ENCODE measurements at places on chromosomes 6 and 20.
A peak's percentile ranks its signal among the peaks of the same experiment; 100 is the strongest.

DNA sequence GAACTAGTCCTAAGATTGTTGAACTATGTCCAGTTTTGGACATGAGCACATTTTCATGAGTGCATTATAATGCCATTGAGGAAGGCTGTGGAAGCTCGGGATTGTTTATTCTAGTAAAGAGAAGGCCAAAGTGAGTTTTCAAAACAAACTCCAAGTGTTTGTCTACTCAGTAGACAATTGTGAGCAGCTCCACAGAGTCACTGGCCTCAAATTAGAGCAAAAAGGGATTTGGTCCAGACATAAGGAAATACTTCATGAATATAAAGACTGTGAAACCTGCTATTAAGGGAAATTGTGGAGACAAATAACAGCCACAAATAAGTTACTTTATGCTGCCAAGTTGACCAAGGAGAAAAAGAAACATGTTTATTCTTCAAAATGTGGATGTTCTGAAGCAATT lies 42.6 kb upstream of the PREP start:
- DNase-seq = no peak

GRCh38 chr6:122791310-122791679 lies 2.2 kb downstream of the SMPDL3A start:
- peak; percentile 20 for DNase-seq

DNA sequence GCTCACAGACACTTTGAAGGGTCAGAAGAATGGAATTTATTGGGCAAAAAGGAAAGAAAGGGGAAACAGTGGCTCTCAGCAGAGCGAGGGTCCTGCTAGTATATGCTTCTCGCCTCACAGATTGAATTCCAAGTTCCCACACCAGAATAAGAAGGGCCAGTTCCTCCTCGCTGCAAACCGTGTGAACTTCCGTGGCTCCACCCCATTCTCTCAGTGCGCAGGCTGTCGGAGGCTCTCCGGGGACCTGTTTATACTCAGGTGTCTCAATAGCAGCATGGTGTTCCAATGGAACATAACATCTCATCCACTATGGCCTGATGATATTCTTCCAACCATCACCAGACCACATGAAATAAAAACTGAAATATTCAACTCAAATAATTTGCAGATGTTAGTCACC lies 4.6 kb downstream of the SAMD3 start:
- DNase-seq = no peak

DNA sequence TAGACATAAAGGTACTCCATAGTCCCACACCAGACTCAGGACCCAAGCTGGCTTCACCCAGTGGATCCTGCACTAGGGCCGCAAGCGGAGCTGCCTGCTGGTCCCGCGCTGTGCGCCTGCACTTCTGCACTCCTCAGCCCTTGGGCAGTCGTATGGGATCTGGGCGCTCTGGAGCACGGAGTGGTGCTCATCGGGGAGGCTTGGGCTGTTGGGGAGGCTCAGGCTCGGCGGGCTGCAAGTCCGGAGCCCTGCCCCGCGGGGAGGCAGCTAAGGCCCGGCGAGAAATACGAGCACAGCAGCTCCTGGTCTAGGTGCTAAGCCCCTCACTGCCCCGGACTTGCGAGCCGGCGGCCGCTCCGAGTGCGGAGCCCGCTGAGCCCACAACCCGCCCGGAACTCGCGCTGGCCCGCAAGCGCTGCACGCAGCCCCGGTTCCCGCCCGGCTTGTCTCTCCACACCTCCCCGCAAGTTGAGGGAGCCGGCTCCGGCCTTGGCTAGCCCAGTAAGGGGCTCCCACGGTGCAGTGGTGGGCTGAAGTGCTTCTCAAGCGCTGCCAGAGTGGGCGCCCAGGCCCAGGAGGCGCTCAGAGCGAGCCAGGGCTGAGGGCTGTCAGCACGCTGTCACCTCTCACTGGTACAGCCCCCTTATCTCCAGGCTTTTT lies 33.4 kb upstream of the GCNT2 start:
- no peak for DNase-seq

DNA sequence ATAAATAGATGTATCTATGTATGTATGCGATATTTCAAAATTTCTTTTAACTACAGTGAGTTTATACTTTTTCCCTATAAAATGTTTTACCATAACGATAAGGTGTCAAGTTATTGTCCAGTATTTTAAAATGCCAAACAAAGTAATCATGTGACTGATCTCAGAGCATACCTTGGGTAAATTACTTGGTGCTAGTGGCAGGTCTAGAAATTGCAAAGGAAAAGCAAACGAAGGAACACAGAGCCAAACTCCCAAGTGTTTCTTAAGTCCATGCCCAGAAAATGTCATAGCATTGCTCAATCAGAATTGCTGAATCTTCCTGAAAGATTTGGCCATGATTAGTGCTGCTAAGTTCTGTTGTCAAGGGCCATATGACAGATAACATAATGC lies 77.5 kb downstream of the CAP2 start:
- peak; percentile 43 for DNase-seq

GRCh38 chr20:61086031-61086430 lies 166.0 kb upstream of the CDH4 start:
- DNase-seq = no peak

DNA sequence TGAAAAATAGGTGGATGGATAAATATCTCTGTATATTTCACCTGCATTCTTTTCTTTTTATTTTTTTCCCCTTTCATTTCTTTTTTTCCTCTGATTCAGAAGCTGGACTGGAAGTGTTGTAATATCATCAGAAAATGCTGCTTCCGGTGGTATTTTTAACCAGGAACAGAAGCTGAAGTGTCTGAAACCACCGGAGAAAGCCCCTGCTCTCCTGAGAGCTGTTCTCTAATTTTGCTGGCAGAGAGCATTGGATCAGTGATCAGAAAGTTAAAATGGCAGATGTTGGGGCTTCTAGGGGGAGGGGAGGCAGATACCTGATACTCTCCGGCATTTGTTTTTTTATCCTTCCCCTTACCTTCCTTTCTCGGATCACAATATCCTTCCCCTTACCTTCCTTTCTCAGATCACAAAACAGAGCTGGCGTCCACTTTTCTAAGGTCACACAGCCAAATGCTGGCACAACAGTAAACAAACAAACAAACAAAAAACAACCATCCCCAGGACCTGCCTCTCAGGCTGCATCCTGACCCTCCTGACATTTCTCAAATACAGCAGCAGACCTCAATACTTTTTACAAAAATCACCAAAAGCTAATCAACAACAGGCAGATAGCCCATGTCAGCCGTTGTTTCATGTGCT lies 143.2 kb upstream of the ZNF217 start:
- peak; percentile 76 for DNase-seq

DNA sequence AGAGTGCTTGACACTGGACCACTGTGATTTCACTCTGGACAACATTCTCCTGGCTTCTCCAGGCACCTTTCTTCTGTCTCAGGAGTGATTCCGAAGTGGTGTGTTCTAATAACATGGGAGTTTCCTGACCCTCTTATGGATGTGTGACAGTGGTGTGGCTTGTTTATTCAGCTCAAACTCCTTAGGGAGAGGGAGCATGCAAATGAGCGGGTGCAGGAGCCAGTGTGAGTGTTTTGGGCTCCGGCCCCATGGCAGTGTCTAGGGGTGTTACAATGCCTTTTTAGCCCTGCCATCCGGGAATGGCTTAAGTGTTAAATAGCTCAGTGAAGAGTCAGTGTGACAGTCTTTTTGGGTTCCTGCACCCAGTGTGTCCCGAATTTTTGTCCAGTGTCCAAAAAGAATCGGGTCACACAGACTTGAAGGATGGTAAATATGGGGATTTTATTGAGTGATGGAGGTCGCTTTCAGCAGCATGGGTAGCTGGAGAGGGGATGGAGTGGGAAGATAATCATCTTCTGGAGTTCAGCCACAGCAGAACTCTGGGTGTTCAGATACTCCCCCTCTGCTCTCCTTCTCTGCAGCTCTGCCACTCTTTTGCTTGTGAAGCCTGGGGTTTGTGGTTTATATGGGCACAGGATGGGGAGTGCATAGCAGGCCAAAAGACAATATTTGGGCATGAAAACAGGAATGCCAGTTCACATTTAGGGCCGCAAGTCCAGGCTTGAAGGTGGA lies 928.9 kb upstream of the CITED2 start:
- DNase-seq = no peak

DNA sequence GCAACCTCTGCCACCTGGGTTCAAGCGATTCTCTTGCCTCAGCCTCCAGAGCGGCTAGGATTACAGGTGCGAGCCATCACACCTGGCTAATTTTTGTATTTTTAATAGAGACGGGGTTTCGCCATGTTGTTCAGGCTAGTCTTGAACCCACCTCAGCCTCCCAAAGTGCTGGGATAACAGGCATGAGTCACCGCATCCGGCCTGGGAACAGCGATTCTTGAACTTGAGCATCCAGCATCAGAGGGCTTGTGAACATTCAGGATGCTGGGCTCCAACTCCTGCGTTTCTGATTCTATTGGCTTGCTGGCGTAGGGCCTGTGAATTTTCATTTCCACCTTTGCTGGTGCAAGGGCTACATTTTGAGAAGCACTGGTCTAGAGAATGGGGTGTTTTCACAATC lies 24.5 kb upstream of the PIM1 start:
- no peak for DNase-seq

DNA sequence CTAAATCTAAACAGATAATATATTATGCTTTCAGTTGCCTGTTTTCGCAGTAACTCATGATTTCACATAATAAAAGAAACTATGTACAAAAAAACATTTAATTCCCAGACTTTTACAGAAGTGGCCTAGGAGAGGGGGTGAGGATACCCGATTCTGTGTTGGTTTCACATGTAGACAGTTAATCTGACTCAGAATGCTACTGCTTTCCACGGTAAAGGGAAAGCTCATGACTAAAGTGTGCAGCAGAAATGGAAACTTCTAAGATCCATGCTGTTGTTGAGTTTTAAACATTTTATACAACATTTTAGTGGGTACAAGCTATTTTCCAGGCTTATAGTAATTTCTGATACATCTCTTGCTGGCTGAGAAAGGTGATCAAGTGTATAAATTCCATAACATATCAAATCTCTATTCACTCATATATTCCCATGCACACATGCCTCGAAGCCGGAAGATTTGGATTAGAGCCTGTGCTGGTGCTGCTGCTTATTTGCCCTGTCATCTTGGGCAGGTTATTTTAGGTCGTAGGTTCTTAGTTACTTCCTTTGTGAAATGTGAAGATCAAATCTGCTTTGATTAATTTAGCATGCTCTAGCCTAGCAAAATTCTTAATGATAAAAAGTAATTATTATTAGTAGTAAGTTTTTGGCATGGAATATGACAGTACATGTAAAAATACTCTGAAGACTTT lies 896.7 kb upstream of the MAP3K7 start:
- no peak for DNase-seq

- no peak for DNase-seq
Measured at GRCh38 chr6:159981403-159982245, 12.7 kb downstream of the IGF2R start.

DNA sequence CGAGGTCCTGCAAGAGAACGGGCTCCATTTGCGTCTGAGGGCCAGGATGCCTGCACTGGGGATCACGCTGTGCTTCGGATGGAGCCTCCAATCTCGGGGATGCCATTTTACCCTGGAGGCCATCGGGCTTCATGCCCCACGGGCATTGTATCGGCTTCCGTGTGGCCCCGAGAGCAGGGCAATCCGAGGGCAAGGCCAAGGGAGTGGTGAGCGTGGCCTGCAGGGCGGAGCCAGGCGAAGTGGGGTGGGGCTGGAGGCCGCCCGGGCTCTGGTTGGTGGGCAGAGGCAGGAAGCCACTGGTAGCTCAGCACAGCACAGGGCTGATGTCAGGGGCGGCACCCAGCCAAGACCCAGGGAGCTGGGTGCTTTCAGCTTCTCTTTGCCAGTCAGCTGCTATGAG lies 57.5 kb upstream of the BHLHE23 start:
- no peak for DNase-seq

DNA sequence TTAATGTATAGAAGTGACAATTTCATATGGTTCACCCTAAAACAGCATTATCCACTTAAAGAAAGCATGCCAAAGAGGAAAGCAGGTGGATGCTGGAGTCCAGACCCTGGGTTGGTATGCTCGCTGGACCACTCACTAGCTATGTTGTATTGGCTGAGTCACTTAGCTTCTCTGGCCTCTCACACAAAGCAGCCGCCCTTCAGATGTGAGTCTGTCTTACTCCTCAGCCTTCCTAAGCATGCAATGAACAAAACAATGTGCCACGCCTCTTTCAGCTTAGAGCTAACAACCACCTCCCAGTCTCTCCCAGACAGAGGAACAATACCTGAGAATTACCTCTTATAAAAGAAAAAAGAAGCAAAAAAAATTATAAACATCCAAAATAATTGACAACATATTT lies 29.4 kb downstream of the SIM1 start:
- DNase-seq = peak; percentile 15

GRCh38 chr6:34919651-34920050 lies 30.6 kb downstream of the ANKS1A start:
- DNase-seq = peak; percentile 66

GRCh38 chr6:18214003-18214402 lies 50.3 kb downstream of the DEK start:
- DNase-seq = no peak

GRCh38 chr20:10419550-10420133 lies 14.4 kb downstream of the MKKS start:
- peak; percentile 10 for DNase-seq

- peak; percentile 72 for DNase-seq
Measured at GRCh38 chr6:132961122-132961521, 146.8 kb downstream of the RPS12 start.

DNA sequence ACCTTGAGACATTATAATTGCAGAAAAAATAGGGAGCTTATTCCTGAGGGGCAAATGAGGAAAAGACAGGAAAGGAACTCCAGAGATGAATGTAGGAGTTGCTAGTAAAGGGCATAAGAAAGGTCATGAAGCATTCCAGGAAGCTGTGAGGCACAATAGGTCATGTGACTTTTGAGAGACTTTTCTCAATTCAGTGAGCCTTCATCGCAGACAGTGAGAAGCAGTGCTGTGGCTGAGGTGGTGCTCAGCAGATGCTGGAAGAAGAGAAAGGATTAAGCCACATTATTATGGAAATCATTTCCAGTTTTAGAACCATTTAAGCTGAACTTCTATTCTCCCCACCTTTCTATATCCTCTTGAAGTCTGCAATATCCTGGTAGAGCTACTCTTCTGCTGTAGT lies 4.1 kb downstream of the SPTLC3 start:
- DNase-seq = no peak

GRCh38 chr6:32885698-32886286 lies 31.8 kb downstream of the PSMB9 start:
- DNase-seq = peak; percentile 69

GRCh38 chr6:47464052-47464451 lies 13.5 kb upstream of the CD2AP start:
- no peak for DNase-seq

- DNase-seq = no peak
Measured at GRCh38 chr20:17992224-17992637, 23.4 kb downstream of the MGME1 start.

- peak; percentile 94 for DNase-seq
Measured at GRCh38 chr6:101806241-101806640, 412.7 kb downstream of the GRIK2 start.

All from fibroblast of skin of right biceps (primary cell).